Stimulated activated CD8-positive, alpha-beta memory T cell treated with anti-CD3 and anti-CD28 coated beads, Interleukin-2, amount 100 ng/mL, for 48 hours (primary cell): ENCODE measurements at places on chromosomes 2 and 18.

GRCh38 chr2:237139123-237139675, 53.5 kb downstream of the COPS8 start:
- no peak for DNase-seq

DNA sequence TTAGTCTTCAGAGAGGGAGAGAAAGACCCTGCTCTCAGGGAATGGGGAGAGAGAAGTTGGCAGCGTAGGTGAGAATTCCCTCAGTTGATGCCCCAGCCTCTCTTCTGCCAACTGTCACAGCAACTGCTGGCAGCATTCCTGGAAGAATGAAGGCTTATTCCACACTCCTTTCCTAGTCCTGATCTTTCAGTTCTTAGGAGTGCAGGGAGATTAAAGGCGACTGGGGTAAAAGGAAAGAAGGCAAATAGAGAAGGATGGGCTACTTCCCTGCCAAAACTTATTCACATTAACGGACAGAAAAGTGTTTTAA, 65.9 kb upstream of the ACAA2 start:
- DNase-seq, result no peak

- DNase-seq, result no peak
These were observed 491.0 kb downstream of the SOX11 start for GRCh38 chr2:6183226-6183625.

DNA sequence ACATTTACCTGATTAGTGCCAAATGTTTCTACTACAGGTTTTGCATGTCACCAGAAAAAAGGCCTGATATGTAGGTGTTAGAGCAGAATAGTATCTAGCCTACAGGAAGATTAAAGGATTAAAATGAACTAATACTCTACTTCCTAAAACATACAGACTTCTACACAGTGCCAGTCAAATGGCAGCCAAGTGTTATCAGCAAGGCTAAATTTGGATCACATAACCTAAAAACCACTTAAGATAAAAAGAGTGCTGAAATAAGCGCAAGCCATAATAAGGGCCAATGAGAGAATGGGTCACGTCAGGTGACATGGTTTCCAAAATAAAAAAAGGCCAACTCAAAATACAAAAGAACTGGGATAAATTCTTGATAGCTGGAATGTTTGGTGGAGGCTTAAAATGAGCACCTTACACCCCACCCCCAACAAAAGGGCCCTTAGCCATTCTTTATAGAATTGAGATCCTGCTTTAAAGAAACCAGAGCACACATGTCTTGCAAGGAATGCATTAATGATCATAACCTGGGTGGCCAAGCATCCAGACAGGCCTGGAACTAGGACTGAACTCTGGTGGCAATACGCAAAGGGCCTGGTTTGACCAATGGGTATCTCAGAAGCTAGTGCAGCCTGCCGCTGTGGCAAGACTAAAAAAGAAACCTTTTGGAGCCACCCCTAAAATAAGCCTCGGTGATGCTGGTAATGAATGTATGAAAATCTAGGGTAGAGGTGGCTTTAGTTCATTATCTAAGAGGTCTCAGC, 32.4 kb downstream of the IRS1 start:
- no peak for DNase-seq

DNA sequence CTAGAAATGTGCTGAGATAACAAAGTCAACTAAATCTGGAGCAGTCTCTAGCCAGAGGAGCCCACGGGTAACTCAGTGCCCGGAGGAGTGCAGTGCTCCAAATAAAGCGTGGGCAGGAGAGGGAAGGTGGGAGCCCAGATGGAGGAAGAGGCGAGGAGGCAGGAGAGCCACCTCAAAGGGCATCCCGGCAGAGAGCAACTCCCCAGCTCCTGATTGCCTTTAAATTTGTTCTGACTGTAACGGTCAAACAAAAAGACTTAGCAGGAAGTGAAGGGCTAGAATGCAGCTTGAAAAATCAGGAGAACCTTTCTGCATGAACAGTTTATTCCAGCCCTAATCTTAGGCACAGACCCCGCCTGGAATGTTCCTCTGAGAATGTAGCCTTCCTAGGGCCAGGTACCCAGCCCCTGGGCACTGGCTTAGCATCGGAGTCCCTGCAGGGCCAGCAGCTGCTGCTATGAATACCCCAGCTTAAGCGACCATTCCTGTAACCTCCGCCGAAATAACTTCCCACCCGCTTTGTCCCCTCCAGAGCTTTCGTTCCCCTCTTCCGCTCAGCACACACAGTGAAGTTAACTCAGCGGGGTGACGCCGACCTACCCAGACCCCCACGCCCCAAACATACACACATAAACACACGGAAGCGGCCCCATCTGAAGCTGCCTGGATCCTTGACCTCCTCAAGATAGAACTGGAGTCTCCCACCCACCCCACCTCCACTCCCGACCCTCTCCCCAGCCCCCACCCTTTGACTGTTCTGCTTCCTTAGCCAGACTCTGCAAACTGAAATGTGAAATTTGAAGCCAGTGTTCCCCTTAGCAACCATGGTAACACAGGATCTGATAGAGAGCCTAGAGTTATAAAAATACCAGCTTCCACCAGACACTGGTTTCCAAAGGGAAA, 123.2 kb downstream of the SMAD7 start:
- DNase-seq, result no peak

GRCh38 chr2:95074663-95075439, 46.8 kb downstream of the MRPS5 start:
- DNase-seq, result no peak
